Substantia nigra (tissue), 51 donors: ENCODE measurements at places on chromosomes 11 and 22.

- peak; percentile 86 for DNase-seq
These were observed at the start of gene RCOR2 for GRCh38 chr11:63916837-63917691. RCOR2 (minus strand) TSS chr11:63917164; CDS start chr11:63916456, 708 bp downstream.

DNA sequence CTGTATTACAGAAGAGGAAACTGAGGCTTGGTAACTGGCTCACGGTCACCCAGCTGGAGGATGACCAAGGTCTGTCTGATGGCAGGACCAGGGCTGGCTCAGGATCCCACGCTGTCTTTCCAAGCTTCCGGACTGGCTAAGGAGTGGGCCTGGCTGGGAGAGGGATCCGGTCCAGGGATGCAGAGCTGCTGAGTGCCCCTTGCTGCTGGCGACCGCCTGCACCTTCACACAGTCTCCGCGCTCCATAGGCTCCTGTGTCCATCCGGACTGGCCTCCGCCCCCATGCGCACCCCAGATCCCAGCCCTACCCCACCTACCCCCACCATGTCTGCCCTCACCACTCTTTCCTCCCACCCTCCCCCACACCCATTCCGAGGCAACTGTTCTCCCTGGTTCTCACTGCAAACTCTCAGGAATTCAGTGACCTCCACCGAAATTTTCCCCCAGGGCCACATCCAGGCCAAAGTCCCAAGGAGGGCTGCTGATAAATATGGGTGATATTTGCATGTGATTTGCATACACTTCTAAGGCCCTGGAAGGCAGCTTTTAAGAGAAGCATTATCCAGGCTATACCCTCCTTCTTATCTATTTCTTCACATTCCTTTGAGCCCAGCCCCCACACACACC, 48.5 kb upstream of the SLC35C1 start:
- no peak for DNase-seq

GRCh38 chr11:70725278-70725677, 326.9 kb downstream of the CTTN start:
- no peak for DNase-seq

DNA sequence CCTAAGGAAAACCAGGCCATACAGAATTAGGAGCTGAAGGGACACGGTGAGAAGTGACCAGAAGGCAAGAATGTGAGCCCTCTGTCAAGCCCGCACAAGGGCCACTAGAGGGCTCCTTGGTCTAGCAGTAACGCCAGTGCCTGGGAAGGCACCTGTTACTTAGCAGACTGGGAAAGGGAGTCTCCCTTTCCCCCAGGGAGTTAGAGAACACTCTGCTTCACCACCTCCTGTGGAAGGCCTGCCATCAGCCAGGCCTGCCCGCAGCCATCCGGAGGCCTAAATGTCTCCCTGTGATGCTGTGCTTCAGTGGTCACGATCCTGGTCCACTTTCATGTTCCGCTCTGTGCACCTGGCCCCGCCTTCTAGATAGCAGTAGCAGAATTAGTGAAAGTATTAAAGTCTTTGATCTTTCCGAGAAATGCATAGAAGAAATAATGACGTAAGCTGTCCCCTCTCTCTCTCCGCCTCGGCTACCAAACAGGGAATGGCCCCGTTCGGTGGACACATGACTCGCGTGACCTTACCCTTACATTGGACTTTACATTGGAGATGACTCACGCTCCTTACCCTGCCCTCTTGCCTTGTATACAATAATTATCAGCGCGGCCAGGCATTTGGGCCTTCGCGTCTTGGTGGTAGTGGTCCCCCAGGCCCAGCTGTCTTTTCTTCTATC, 10.7 kb upstream of the GSTP1 start:
- DNase-seq: no peak

GRCh38 chr22:17945156-17945887, 79.0 kb downstream of the MICAL3 start:
- DNase-seq: no peak

DNA sequence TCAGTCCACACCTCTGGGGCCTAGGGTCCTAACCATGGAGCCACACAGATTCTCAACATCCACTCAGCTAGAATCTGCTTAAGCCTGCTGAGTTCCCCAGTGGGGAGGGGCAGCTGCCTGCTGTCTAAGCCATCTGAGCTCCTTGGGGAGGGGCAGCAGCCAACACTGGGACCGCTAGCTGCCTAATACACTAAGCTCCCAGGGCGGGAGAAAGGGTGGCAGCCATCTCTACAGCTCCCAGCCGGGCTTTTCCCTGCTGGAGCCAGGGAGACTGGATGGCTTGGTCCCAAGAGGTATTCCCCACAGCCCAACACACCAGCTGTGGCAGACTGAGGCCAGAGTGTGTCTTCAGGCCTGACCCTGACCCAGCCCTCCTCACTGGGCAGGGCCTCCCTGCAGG, 217.3 kb upstream of the TMEM45B start:
- no peak for DNase-seq

- no peak for DNase-seq
These were observed 73.8 kb downstream of the MPPED1 start for GRCh38 chr22:43485502-43486089.

DNA sequence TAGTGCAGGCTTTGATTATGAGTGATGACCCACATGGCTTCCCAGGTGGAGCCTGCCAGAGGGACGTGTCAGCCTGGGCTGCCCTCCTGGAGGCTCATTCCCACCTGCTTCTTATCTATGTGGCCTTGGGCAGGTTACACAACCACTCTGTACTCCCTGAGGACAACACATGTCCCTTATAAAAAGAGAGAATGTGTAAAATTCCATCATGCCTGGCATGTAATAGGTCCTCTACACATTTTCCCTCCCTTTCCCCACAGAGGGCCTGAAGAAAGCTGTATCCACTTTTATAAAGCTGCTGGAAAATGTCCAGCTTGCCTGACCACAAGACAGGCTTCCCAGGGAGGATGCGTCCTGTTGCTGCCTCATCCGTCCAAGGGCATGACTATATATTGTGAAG, 55.0 kb upstream of the VSTM5 start:
- DNase-seq: no peak
